Hepatocyte (in vitro differentiated cells): ENCODE measurements at places on chromosomes 7 and 10. TPM values are rescaled to one million over a fixed set of nuclear protein-coding genes. Genes with fewer than 3 reads are reported as not detected.

DNA sequence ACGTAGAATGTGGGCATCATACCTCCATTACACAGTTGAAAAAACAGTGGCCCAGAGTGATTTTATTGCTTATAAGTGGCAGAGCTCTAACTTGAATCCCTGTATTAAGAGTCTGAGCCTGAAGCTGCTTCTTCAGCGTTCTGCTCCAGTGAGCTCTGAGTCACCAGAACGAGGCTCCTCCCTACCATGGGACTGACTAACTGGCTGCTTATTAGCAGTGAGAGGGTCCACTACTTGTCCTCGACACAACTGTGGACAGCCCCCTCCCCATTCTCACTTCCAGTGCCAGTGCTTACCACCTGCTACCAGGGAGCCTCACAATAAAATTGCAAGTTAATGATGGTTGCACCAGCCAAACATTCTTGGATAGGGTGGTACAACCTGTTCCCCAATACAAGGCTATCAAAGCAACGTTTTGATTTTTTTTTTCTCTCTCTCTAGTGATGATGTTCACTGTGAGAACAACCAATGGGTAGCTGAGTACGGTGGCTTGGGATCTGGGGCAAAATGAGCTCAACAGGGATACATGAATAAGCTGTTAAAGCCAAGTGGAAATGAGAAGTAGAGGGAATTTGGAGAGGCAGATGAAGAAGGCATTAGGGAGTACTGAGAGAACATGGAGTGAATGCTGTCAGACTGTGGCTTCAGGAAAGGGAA, 2.7 kb upstream of the NRG3 start:
- peak; percentile 25 for DNase-seq

GPR146 gene
- 5.2 and 6.5 TPM in 2 replicates for total RNA-seq

GRCh38 chr10:18681971-18682411, 22.8 kb downstream of the ARL5B start:
- DNase-seq, result no peak

- no peak for DNase-seq
Observed at GRCh38 chr10:96053985-96054384, 10.6 kb downstream of the CCNJ start.

GBX1 gene
- total RNA-seq, result not detected in 2 replicates

DNA sequence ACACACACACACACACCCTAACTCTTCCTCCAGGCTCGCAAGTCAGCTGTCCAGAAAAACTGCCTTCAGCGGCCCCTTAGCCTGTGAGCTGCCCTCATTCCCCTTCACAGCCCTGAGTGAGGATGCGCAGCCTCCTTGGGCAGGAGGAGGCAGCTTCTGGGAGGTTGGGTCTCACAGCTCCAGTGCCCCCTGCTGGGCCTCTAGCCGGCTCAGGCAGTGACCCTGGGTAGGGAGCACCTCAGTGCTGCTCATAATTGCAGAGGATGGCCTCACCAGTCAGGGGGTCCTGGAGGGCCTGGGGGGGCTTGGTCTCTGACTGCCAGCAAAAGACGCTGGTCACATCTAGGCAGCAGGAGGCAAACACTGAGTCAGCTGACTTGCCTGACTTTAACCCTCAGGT, 43.7 kb downstream of the ZNF273 start:
- DNase-seq, result peak; percentile 30

DNA sequence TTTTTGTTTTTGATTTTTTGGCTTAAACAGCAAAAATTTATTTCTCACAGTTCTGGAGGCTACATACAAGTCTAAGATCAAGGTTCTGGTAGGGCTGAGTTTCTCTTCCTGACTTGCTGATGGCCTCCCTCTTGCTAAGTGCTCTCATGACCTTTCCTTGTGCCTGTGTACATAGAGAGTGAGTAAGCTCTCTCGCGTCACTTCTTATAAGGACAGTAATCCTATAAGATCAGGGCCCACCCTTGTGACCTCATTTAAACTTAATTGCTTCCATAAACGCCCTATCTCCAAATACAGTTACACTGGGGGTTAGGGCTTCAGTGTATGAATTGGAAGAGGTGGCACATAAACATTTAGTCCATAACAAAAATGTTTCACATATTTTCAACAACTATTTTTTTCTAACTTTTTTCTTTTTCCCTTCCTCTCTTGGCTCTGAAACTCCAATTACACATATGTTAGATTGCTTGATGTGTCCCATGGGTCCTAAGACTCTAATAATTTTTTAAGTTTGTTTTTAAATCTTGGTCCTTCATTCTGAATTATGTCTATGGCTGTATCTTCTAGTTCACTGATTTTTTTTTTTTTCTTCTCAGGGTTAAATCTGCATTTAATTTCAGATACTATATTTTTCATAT, 149.8 kb downstream of the HBP1 start:
- DNase-seq, result peak; percentile 9

- peak; percentile 55 for DNase-seq
Observed at GRCh38 chr10:101014966-101015581, 15.5 kb downstream of the LZTS2 start.

GRCh38 chr10:84254552-84255478, 10.0 kb downstream of the RGR start:
- DNase-seq, result no peak

EVX1 gene
- total RNA-seq, result 1.1 and 1.6 TPM in 2 replicates

- no peak for DNase-seq
Observed at GRCh38 chr7:85097844-85098243, 89.0 kb downstream of the SEMA3D start.

GRCh38 chr7:101550641-101551541, 78.2 kb downstream of the MYL10 start:
- DNase-seq, result no peak

DNA sequence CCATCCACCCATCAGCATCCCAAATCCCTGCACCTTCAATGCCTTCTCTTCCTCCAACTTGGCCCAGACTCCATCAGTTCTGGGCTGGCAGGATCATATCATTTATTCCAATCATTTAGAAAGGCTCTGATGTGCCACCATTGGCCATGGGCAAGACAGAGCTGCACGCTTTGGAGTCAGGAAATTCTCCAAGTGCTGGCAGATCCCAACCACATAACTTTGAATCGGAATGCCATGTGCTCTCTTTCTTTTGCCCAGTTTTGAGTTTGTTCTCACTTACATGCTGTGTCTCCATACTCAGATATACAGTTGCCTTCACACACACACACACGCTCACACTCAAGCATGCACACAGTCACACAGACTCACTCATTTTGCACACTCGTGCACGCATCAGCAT, 85.7 kb upstream of the GHITM start:
- DNase-seq, result no peak

- no peak for DNase-seq
Observed at GRCh38 chr10:61721431-61721830, 58.7 kb downstream of the CABCOCO1 start.

GRCh38 chr10:7410862-7411670, at the start of gene SFMBT2:
SFMBT2 (minus strand) TSS chr10:7411034; CDS start chr10:7381898, 29,136 bp downstream.
- peak; percentile 75 for DNase-seq

DNA sequence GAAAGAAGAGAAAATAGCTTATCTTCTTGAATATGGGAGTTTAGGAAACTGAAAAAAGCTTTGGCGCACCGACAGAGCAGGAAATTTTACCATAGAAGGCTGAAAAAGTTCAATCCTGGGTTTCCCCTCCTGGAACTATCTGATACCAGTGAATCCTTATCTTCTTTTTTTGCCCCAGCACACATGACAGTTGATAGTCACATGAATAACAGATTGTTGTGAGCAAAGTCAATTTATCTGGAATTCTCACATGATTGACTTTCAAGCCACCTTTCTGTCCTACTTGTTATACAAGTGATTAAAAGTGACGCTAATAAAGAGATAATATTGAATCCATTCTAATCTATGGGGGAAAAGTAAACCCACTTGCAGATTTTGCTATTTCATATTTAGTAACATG, 365.8 kb upstream of the NPVF start:
- no peak for DNase-seq

WNT2 gene
- total RNA-seq, result 16.3 and 17.6 TPM in 2 replicates

GRCh38 chr7:5230265-5231067, 40.4 kb downstream of the WIPI2 start:
- DNase-seq, result no peak

DNA sequence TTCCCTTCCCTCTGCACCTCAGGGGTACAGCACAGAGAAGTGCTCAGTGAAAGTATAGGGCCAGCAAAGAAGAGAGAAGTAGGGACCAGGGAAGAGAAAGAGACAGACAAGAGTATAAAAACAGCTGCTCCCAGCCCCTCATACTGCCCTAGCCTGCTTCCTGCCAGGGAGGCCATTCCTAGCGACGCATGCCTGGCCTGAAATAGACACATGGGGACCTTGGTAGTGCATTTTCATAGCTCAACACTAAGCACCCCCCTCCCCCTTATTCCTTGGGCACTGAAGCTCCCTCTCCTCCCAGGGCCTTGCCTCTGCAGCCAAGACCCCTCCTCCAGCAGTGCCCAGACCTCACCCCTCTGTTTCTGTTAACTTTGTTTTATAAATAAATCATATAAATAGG, 64.7 kb downstream of the ZMIZ1 start:
- DNase-seq, result no peak

FKBP9 gene
- 91.2 and 109 TPM in 2 replicates for total RNA-seq

MBL2 gene
- total RNA-seq, result 0.64 and 1.1 TPM in 2 replicates

DNA sequence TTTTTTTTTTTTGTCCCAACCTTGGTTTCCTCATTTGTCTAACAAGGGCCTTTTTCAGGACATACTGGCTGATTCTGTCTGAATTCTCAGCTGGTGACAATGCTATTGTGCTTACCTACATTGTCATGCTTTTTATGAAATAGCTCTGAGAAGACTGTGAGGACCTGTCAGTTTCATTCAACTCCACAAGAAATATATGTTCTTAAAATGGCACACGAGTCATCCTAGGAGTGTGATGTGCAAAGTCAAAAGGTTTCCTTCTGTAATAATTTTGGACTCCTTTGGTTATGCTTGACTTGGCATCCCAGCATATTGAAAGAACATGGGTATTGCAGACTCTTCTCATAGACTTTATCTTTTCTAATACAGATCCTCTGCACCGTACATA, 316.0 kb downstream of the GFRA1 start:
- DNase-seq, result no peak

DNA sequence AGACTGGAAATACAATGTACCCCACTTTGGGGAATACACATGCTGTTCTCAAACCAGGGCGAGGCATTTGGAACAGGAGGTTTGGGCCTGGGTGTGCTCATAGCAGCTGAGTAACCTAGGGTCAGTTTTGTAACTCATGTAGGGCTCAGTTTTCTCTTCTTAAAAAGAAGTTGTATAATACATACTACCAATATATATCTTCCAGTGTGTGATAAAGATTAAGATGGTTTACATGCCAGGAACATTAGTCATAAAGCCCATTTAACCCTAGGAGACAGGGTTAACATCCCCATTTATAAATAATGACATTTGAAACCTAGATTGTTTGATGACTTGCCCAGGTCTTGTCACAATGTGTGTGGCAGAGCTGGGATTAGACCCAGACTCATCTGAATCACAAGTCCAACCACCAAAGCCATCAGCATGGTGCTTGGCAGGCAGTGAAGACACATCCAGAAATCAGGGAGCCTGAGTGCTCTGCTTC, 6.0 kb downstream of the AKR1B10 start:
- no peak for DNase-seq

- no peak for DNase-seq
Observed at GRCh38 chr10:68106656-68107055, 2.6 kb upstream of the MYPN start.

SRI gene
- 111 and 116 TPM in 2 replicates for total RNA-seq

DNA sequence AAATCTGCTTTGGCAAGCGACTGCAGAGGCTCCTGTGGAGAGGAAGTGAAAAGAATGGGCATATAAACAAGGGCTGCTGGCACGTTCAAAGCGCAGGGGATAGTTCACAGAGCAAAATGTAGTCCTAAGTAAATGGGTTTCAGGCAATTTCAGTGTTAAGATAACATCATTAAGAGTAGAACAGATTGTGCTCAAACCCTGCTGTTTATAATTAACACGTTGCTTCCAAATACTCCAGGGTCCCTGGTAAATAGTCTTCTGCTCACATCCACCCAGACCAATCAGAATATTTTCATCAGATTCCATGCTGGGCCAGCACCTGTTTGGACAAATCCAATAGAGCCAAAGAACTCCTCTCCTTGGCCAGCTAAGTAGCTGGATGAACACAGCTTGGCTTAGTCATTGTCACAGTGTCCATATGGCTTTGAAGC, 81.4 kb downstream of the ORC5 start:
- DNase-seq, result no peak

GRCh38 chr10:132715776-132716680, 69.9 kb downstream of the NKX6-2 start:
- no peak for DNase-seq

LIPK gene
- total RNA-seq, result not detected in 2 replicates

CALHM1 gene
- not detected in 2 replicates for total RNA-seq

OPN4 gene
- not detected in 2 replicates for total RNA-seq

DNA sequence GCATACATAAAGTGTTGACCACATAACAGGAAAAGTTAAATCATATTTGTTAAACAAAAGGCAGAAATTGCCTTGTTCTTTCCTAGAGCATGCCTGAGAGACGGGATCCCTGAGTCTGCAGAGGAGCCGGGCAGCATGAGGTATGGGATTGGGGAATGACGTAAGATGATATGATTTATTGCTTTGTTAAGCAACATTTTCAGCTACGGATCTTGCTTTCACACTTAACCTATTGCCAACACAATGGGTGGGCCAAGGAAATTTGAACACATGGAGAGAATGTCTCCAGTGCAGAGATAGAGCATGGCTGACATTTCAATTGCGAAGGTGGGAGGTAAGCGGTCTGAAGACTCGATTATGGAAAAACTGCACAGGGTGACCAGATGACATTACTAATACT, 76.7 kb downstream of the EMX2 start:
- DNase-seq, result no peak

DNA sequence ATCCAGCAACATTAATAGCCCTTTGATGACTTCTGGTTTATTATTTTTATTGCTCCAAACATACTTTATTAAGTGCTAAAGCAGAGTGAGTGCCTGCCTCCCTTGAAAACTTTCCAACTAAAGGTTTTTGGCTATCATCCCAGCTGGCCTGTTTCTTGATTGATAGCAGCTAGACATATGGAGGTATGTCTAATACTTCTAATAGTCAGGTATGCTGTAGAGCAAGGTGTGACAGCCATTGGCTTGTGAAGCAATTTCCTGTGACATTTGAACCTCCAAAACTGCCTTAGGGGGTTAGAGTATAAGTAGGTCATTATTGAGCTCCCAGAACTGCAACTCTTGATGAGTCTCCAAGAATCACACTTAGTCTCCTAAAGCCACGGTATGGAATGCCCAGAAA, 55.8 kb downstream of the LOXL4 start:
- DNase-seq, result no peak

NEBL gene
- total RNA-seq, result 8.5 and 12.3 TPM in 2 replicates

DNA sequence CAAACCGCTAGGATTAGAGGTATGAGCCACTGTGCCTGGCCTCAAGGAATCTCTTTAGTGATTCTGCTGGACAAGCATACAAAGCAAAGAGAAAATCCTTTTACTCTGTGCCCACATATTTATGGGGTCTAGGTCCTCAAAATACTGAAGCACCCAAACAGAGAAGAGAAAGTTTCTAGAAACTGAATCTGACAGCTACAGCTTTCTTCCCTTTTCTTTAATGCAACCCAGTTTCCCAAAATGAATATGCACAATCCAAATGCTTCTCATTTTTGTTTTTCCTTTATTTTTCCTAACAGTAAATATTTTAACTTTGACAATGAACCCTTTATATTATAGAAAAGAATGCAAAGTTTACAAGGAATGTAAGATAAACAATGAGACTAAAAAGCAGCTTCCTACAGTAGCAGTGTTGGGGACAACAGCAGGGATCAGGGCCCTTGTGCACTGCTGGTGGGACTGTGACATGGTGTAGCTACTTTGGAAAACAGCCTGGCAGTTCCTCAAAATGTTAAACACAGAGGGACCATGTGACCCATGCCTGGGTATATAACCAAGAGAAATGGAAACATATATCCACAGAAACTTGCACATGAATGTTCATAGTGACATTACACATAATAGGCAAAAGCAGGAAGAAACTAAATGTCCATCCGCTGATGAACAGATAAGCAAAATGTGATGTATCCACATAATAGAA, 325.2 kb downstream of the PRPF18 start:
- DNase-seq, result no peak

GLCCI1 gene
- total RNA-seq, result 18.2 and 21.4 TPM in 2 replicates
